ENCODE measurements at places on chromosomes 7 and 10.

GRCh38 chr10:81200801-81201200, 663.1 kb downstream of the SH2D4B start:
- DNase-seq = no peak

DNA sequence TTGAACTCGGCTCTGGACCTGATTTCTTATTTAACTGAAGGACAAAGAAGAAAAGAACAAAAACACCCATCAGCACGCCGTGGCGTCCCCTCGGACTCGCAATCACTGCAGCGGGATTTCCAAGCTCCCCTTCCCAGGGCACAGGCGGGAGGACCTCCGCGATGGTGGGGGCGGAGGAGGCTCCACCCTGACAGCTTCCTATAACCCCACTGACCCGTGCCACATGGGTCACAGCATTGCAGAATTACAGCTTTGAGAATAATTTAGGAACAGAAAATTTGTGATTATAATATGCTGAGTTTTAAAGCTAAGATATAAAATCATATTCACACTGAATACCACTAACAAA, 129.7 kb upstream of the SEC61G start:
- no peak for DNase-seq

- no peak for DNase-seq
These were observed 82.1 kb downstream of the ZRANB1 start for GRCh38 chr10:125023862-125024496.

DNA sequence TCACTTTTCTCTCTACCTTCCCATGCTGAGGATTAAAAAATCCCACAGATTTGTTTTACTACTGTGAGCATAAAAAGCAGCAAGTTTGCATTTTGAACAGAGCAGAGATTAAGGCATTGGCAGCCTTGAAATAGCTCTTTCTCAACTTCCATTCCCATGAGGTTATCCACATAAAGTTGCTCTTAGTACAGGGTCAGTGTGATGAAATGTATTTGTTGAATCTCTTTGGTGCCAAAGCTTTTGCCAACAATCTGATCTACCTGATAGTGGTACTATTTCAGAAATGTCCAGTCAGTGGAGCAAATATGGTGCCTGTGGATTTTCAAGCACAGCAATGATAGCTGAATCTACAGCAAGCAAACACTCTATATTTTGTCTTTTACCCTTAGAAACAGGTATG, 254.8 kb downstream of the INHBA start:
- no peak for DNase-seq

- DNase-seq = no peak
These were observed 41.9 kb downstream of the DGKI start for GRCh38 chr7:137804836-137805235.

DNA sequence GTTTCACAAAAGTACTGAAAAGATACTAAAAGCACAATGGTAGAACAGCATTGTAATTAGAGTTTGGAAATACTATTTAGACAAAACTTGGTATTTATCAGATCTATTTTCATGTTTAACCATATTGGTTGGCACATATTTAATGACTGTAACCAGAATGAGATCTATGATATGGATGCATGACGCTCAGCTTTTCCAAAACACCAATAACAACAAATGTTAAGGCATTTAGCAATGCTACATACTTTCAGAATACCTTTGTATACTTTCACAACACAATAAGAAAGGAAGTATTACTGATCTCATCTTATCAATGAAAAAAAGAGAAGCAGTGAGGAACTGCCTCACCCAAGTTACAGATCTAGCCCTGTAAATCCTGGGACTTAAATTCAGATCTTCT, 74.8 kb downstream of the THSD7A start:
- no peak for DNase-seq

DNA sequence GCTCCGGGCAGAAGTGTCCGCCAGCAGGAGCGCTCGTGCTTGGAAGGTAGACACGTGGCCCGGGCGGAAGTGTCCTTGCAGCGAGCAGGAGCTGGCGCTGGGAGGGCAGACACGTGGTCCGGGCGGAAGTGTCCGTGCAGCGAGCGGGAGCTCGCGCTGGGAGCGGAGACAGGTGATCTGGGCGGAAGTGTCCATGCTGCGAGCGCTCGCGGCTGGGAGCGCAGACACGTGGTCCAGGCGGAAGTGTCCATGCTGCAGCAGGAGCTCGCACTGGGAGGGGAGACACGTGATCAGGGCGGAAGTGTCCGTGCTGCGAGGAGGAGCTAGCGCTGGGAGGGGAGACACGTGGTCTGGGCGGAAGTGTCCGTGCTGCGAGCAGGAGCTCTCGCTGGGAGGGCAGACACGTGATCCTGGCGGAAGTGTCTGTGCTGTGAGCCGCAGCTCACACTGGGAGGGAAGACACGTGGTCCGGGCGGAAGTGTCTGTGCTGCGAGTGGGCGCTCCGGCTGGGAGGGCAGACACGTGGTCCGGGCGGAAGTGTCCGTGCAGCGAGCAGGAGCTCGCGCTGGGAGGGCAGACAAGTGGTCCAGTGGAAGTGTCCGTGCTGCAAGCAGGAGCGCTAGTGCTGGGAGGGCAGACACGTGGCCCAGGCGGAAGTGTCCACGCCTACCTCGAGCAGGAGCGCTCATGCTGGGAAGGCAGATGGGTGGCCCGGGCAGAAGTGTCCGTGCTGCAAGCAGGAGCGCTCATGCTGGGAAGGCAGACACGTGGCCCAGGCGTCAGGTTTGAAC, 41.1 kb upstream of the PRKAR1B start:
- DNase-seq = no peak

GRCh38 chr7:1458683-1459511, at the start of gene MICALL2:
Gene MICALL2, minus strand, starts transcription at chr7:1459470. Its CDS starts 144 bp downstream, at chr7:1459326.
- no peak for DNase-seq

GRCh38 chr10:24340883-24341282, 131.9 kb downstream of the KIAA1217 start:
- DNase-seq = no peak

DNA sequence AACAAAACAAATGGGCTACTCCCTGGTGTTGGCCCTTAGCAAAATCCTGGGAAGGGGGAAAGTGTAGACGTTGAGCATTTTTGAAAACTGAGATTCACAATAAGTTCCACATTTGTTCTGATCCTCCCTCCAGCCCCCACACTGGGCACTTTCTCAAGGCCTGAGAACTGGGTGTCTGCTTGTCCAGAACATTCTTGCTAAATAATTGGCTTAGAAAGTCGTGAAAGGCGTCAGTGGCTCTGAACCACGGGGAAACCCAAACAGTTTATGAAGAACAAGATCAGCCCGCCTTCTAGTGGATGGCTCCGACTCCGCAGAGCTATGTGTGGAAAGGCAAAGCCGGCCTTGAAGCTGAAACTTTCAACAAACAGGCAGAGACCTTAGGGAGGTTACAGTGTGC, 370.1 kb downstream of the PRPF18 start:
- DNase-seq = no peak

DNA sequence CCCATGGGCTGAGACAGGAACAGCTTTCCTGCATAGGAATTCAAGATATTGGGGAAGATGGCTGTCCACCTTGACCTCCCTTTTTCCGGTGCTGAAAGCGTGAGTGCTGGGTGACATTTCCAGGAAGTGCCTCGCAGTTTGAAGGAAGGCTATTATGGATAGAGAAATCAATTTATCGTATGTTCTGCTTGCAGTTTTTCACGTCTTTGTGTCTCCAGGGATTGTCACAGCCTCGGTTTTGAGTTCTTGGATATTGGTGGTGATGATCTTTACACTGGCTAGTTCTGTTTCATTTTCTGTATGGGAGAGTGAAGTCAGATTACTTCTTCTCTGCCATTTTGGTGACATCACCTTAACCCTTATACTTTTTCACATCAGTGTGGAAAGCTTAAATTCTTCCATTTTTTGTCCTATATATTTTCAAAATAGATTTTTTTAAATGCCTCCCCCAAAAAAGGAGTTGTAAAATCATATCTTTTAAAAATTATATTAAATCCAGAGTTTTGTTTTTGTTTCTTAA, 102.5 kb upstream of the APBB1IP start:
- DNase-seq = no peak

DNA sequence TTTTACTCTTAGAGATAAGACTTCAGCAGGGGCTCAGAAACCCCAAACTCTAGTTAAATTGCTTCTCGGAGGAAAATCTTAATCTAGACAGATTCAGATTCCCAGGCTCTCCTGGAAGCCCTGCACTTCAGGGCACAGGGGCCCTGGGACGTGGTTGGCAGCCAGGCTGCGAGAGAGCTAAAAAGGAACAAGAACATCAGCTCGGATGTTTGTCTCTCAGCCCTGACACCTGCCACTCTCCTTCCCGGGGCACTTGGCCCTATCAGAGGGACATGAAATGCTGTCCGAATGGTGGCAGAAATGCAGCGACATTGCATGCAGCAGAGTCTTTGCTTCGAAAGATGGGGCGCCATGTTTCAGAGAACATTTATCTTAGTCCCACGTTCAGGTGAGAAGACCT, 166.8 kb downstream of the CCDC3 start:
- no peak for DNase-seq

- DNase-seq = no peak
These were observed 65.6 kb upstream of the PDGFA start for GRCh38 chr7:585229-585711.

- no peak for DNase-seq
These were observed 131.7 kb downstream of the SORCS1 start for GRCh38 chr10:107032700-107033401.

- no peak for DNase-seq
These were observed 2.0 kb downstream of the NRP1 start for GRCh38 chr10:33332183-33333065.

DNA sequence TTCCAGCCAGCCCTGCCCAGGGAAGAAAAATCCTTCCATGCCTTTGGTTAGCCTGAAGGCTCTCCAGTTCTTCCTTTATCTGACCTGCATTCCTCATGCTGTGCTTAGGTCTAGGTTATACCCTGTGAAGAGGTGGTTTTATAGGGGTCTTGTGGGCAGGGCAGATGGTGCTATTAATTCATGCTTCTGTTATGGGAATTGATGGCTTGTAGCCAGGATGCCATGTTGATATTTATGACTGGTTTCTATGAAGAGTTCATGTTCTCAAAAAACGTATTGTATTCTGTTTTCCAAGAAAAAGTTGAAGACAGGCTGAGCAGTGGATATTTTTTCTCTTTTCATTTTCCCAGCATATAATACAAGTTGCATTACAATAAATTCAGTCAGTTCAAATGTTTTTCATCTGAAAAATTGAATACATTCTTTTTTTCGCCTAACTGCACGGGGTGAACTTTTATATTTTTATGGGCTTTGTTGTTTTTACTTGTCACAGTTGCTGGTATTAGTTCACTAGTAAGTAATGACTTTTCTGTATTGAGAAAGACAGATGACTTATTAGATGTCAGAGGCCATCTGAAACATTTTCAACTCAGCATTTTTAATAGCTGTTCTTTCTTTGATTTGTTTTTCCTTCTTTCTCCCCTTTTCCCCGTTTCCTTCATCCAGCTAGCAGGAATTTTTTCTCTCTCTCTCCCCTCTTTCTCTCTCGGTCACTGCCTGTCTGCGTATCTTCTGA, 322.8 kb downstream of the LRMDA start:
- no peak for DNase-seq

- no peak for DNase-seq
These were observed 107.1 kb upstream of the WDR11 start for GRCh38 chr10:120744040-120744439.

DNA sequence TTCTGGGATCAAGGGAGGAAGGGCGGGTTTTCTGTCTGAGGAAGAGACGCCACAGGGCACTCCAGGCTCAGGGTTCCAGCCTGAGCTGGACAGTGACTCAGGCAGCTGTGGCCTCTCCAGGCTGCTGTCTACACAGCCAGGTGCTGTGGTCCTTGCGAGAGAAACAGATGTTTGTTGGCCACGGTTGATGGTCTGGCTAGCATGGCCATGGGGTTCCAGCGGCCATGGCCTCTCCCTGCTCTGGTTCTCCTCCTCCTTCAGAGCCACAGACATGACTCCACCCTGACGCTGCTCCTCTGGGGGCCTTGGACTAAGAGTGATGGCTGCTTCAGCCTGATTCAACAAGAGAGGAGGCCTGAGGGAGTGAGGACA, 75.9 kb downstream of the AFAP1L2 start:
- no peak for DNase-seq

DNA sequence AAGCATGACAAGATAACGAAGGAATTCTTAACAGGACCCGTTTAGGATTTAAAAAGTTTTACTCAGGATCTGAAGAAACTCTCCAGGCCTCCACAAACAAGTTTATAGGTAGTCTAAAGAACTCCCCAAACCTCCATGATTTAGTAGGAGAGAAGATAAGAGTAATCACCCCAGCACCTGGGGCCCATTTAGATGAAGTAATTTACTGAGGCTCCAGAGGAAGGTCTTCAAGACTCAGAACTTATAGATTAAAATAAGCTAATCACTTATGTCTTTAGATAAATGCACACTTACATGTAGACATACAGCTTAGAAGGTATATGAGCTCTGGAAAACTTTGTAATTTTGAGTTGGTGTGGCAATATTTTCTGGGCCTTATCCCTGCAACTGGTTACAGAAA, 123.8 kb downstream of the HBP1 start:
- DNase-seq = no peak

DNA sequence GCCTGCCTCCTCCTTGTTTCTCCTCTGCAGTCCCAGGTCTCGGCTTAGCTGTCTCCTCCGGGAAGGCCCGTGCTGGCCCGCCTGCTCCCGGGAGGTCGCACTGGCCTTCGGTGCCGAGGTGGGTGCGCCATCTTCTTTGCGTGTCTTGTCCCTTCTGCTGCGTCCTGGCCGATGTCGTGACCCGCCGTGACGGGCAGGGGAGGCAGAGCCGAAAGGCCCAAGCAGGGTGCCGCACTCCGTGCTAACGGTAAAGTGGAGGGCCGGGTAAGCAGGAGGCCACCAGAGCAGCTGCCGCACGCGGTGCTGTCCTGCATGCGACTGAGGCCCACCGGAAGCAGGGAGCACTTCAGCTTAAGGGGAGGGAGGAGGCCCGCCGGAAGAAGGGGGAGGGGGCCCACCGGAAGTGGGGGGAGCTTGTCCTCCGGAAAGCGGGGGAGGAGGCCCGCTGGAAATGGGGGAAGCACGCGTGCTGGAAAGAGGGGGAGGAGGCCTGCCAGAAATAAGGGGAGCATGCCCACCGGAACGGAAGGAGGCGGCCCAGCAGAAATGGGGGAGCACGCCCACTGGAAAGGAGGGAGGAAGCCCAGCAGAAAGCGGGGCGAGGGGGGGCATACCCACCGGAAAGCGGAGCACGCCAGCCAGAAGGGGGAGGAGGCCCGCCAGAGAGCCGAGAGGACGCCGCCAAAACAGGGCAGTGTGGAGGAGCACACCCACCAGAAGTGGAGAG, 71.4 kb downstream of the PROSER2 start:
- DNase-seq = no peak

- no peak for DNase-seq
These were observed 45.3 kb downstream of the MLLT10 start for GRCh38 chr10:21579291-21579690.

DNA sequence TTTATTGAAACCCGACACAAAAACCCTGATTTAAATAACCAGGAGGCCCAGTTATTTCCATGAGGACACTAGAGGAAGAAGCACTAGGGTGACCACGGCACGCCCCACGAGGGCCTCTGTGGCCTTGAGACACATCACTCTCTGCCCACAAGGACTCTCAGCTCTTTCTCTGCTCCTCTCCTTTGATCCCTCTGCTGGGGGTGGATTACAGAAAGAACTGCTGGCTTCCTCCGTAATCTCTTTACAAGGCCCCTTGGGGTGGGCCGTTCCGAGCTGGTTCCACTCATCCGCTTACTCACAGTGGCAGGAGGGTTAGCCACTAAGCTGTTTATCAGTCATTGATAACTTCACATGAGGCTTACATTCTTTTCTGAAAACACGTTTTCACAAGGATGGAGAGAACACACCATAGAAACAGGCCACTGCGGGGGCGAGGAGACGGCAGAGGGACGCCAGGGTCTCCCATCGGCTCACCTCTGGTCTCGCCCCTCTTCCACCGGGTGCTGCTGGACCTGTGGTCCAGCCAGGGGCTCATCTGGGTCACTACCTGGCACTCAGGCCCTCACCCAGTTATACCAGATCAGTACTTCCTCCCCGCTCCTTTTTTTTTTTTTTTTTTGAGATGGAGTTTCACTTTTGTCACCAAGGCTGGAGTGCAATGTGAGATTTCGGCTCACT, 17.6 kb upstream of the PFKFB3 start:
- DNase-seq = no peak

Measured in esophagus squamous epithelium (tissue), 5 donors.